ENCODE measurements at places on chromosomes 16 and 17.

GRCh38 chr17:82153745-82154375 is 55.8 kb upstream of the FASN start:
- peak; percentile 37 for DNase-seq

- DNase-seq, result no peak
These were observed 574 bp upstream of the TMEM106A start for GRCh38 chr17:43211123-43211479.

DNA sequence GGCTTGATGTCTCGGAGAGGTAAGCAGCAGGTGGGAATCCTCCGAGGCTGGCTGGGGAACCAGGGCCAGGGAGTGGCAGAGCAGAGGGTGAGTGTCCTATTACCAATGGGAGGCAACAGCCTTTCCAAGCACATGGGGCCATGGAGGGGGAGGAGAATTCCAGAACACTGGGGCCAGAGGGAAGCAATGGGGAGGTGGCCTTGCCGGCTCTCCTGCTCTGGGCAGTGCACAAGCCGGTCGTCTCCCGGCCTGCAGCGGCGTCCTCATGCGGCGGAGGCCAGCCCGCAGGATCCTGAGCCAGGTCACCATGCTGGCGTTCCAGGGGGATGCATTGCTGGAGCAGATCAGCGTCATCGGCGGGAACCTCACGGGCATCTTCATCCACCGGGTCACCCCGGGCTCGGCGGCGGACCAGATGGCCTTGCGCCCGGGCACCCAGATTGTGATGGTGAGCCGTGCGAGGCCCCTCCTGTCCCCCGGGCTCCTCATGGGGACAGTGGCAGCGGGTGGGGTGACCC is 21.9 kb downstream of the SGSH start:
- DNase-seq, result no peak

- no peak for DNase-seq
These were observed 534.0 kb downstream of the MAF start for GRCh38 chr16:79066561-79066960.

- no peak for DNase-seq
These were observed 10.9 kb downstream of the ZACN start for GRCh38 chr17:76089680-76090516.

DNA sequence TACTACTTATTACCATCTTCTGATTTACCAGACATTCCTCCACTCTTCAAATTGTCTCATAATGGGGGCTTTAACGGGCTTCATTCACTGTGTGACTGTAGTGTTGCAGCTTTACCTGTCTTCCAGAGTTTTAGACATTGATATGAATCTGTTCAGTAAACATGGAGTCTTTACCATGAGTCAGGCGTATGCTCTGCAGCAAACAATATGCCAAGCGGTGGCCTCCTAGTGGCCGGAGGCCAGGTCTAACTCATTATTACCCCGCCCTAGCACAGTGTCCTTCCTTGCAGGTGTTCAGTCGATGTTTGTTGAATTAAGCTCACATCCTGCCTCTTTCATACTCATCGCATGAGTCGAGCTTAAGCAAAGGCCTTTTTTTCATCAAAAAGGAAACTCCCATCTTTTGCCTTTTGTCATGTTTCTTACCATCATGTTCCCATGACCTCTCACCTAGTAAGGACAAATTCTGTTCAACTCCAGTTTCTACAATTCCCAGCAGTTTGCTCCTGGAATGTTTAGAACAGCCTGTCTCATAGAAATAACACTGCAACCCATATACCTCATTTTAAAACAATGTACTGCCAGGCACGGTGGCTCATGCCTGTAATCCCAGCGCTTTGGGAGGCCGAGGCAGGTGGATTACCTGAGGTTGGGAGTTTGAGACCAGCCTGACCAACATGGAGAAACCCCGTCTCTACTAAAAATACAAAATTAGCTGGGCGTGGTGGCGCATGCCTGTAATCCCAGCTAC is 39.4 kb downstream of the TUBD1 start:
- DNase-seq, result peak; percentile 91

GRCh38 chr17:2959371-2960130 is 103.9 kb downstream of the OR1D5 start:
- no peak for DNase-seq

- DNase-seq, result no peak
These were observed 34.4 kb upstream of the SLC5A10 start for GRCh38 chr17:18917506-18918032.

DNA sequence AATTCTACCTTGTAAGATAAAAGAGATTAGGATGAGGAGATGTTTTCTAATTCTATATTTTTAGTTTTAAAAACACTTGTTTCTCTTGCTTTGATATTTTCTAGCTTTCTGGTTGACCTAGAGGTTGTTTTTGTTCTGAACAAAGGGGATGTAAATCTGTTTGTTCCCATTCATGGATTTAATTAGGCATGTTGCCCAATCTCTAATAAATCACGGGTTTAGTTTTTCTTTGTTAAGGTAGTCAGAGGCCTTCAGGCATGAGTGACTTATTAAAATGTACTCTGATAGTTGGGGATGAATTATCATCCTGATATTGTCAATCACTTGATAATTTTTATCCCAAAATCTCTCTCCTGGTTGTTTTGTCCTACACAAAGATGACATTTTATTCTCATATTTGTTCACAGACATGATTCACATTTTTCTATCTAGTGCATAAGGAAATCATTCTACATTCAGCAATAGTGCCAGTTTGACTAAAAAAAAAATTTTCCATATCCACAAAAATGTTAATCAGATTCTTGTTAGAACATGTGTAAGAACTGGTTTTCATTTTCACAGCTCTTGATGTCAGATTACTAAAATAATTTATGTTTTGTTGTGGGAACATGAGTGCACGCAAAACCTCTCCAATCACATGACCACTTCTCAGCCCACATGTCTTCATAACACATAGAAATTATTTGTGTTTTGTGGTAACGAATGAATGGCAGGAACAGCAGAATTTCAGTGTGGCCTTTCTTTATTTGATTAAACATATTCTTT is 95.7 kb upstream of the AKTIP start:
- no peak for DNase-seq

- DNase-seq, result peak; percentile 10
These were observed 137.9 kb upstream of the GSE1 start for GRCh38 chr16:85475233-85475632.

DNA sequence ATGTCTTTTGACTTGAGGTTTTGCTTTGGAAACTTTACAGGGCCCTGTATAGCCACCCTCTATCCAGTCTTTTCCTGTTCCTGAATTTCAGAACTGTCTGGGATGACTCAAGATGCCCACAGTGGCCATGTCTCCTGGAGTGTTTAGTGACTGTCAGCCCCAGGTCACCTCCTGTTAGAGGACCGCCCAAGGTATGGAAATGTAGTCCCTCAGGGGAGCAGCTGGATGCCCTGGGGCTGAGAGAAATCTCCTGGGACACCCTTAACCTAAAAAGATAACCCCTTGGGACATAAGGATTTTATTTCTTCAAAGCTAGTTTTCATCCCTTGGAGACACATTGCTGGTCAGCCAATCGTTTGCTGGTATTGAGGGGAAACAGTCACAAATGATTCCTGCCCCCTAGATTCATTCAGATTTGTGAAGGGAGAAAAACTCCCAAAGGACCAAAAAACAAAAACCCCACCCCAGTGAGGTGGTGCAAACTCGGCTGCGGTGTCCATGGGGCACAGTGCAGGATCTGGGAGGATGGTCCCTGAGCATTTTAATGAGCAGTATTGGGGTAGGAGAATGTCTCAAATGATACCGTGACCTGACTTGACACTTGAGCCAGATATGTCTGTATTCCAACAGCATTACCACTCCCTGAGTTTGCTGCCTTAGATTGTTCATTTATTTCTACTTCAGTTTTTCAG is 1.7 kb downstream of the ZNF267 start:
- no peak for DNase-seq

DNA sequence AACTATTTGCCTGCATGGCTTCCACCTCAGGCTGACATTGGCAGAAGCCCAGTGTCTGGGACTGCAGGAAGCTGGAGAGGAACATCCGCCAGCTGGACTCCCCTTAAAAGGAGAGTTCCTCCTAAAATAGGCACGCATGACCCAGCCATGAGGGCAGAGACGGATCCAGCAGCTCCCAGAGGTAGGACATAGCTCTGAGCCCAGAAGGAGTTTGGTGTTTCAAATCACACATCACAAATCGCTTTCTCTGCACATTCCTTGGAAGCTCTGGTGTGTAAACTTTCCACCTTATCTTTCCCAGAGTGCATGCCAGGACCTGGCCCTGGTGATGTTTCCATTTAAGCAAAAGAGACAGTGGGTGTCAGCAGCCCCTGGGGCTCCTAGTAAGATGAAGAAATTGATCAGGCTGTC is 231.1 kb upstream of the CDH5 start:
- peak; percentile 15 for DNase-seq

- no peak for DNase-seq
These were observed 50.3 kb upstream of the TBX2 start for GRCh38 chr17:61349350-61349749.

GRCh38 chr16:77596261-77596660 is 126.1 kb upstream of the NUDT7 start:
- no peak for DNase-seq

GRCh38 chr17:39069114-39069756 is 82.2 kb downstream of the PLXDC1 start:
- no peak for DNase-seq

GRCh38 chr16:11689031-11689840 is 21.0 kb downstream of the SNN start:
- DNase-seq, result no peak

DNA sequence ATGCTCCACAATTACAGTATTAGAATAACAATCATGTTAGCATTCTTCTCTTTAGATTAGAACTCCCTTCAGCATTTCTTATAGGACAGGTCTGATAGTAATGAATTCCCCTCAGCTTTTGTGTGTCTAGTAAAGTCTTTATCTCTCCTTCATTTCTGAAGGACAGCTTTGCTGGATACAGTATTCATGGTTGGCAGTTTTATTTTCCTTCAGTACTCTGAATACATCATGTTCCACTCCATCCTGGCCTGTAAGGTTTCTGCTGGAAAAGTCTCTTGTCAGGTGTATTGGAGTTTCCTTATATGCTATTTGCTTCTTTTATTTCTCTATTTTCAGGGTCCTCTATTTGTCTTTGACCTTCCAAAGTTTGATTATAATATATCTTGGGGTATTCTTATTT is 4.0 kb upstream of the ABCA10 start:
- DNase-seq, result no peak

DNA sequence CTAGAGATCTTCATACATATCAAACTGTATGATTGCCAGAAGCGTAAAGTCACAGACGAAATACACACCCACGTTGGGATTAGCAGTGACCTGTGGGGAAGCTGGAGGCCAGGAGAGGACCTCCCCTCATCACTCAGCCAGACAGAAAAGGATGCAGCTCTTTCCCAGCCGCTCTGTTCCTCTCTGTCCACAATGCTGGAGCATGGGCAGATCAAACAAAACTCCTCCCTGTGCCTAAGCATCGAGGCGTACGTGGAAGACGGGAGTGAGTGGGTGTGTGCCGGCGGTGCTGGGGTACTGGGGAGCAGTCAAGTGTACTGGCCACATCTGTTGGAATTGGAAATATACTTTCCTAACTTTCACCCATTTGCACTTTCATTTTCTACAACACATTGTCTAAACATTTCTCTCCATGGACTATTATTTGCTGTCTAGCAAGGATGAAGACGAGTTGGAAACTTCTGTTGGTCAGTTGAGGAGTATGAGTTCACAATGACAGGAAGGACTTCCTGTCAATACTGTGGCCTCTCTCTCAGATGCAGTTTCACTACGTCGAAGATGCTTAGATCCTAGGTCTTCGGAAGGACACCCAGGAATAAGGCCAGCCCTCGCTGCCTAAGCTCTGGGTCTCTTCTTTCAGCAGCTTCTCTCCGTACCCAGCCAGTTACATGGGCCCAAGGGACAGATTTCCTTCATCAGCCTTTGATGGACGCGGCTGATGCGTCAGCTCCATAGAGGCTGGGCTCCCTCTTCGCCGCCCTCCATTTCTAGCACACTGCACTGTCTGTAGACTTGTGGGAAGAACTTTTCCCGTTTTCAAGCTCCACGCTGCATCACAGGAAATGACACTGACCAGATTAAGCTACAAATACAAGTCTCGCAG is 30.6 kb upstream of the ENDOV start:
- DNase-seq, result no peak

DNA sequence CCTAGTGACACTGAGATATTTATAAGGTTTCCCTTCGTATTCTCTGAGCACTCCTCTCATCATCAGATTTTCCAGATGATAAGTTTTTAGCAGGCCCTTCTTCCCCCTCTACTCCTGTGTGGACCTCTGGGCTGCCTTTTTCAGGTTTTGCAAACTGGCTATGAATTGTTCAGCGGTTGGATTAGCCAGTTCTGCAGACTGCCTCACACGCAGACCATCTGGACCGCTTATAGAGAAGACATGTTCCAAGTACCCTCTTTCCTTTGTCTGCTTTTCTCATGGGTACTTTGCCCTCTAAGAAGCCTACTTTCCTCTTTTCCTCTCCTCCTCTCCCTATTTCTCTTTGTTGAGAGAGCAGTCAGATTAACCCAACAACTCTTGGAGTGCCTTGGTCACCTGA is 111.6 kb downstream of the GRIN2A start:
- DNase-seq, result no peak

GRCh38 chr17:17931159-17931558 is 41.0 kb downstream of the TOM1L2 start:
- no peak for DNase-seq

- no peak for DNase-seq
These were observed 3.2 kb upstream of the SLC47A2 start for GRCh38 chr17:19719355-19720209.

- no peak for DNase-seq
These were observed 16.9 kb downstream of the TRIM25 start for GRCh38 chr17:56896968-56897359.

GRCh38 chr17:82685291-82685690 is 13.2 kb downstream of the RAB40B start:
- no peak for DNase-seq

DNA sequence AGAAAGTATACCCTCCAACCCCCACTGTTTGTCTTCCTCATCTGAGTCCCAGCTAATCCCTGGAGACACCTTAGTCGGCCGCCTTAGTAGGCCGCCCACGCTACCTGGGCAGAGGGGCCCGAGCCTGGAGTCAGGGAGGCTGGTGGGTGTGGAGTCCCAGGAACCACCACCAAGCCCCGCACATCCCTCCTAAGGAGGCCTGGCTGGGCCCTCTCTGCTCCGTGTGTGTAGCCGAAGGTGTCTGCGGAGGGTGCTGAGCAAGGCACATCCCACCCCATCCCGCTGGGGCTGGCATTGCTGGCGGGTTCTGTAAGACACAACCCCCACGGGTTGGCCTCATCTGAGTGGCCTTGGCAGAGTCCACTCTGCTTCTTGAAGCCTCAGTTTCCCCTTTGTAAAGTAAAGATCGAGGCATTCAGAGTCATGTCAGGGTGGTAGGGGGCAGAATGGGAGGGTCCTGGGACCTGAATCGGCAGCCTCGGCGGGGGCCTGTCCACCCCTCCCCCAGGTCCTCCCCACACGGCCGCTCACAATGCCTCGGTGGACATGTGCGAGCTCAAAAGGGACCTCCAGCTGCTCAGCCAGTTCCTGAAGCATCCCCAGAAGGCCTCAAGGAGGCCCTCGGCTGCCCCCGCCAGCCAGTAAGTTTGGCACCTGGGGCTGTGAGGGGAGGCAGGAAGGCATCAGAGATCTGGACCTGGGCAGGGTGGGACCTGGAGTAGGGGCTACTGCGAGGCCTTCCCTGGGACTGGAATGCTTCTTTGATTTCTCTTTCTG is 15.2 kb upstream of the ADGRG3 start:
- DNase-seq, result no peak

- DNase-seq, result no peak
These were observed 3.6 kb downstream of the KRT17 start for GRCh38 chr17:41620583-41621434.

Measured in MG63 (cell line).